ENCODE measurements at places on chromosomes 2 and 18.

DNA sequence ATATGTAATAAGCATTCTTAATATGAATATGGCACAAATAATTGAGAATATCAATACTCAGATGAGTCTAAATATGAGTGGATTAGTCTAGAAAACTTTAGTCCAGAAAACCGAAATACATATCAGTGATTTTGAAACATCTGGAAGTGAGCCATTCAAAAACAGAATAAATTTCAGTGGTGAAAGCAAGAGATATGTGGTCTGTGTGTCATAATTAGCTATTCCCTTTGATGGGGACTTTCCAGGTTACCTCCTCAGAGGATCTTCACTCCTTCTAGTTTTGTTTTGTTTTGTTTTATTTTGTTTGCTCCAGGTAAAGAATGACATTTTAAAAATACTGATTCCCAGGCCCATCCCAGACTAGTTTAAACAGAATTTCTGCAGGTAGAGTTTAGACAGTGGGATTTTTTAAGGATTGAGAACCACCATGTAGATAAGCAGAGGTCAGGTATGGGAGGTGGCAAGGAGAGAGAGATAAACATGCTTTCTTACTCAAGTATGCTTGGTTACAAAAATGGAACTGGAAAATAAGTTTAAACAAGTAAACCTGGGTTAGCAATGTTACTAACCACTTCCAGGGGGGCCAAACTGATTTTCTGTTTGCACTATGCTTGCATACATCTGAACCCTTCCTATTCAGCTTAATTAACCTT is 70.7 kb downstream of the NABP1 start:
- no peak for DNase-seq

DNA sequence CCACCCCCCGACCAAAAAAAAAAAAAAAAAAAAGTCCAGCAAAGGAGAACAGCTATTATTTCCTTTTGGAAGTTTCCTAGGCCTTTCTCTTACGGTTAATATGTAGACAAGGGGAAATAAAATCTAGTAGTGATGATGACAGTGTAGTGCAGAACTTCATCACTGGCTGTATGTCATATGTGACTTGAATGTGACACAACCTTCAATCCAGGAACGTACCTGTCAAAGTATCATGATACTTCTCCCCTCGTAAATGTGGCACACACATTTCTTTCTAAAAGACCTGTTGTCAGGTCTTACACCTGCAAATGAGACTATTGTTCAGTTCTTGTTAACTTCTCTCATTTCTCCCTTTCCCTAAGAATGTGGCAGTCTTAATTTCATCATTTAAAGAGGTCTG is 173.5 kb downstream of the PRPF40A start:
- no peak for DNase-seq

GRCh38 chr18:74937291-74937690 is 271.6 kb downstream of the PTGR3 start:
- DNase-seq: no peak

DNA sequence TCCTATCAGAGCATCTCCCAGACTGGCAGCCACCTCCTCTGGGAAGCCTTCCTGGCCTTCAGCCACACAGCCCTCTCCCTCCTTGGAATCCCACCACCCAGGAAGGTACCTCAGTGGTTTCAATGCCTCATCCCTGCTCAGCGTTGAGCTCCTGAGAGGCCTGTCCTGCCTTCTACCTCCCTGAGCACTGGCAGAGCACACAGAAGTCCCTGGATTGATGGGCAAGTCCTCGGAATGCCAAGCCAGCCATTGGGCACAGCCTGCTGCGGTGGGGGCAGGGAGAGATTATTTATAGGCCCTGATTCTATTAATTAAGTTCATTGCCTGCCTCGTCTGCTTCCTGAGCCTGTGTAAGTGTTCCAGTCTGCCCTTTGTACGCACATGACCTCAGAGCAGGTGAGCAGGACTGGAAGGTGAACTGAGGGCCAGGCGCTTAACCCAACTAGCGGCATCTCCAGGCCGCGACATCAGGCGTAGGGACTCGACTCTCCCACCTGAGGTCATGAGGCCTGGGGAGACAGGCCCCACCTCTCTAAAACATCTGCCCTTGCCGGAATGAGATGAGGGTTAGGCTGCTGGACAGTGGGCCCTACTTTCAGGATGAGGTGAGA is 63.4 kb downstream of the SMAD7 start:
- no peak for DNase-seq

DNA sequence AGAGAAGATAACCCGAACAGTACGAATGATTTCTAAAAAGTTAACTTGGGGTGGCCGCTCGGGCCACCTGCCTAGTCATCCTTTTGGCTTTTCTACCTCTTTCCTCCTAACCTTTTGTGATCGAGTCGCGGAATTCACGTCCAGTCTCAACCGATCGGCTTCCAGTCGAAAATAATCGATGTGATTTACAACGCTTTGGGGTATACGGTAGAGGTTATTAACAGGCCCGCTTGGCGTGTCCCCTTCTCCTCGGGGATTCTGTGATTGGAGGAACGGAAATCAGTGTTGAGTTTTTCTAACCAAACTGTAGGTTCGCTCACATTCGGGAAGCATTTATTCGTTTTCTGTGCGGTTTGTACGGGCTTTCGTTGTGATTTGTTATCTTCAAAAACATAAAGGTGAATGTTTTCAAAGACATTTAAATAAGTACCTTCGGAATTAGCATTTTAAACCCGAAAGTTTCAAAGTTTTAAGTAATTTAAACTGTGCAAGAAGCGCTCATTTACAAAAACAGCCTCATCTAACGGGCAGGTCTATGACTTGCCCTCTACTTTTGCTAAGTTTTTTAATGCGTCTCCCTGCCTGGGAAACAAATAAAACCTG is 588 bp upstream of the FOXI3 start:
- DNase-seq: no peak

DNA sequence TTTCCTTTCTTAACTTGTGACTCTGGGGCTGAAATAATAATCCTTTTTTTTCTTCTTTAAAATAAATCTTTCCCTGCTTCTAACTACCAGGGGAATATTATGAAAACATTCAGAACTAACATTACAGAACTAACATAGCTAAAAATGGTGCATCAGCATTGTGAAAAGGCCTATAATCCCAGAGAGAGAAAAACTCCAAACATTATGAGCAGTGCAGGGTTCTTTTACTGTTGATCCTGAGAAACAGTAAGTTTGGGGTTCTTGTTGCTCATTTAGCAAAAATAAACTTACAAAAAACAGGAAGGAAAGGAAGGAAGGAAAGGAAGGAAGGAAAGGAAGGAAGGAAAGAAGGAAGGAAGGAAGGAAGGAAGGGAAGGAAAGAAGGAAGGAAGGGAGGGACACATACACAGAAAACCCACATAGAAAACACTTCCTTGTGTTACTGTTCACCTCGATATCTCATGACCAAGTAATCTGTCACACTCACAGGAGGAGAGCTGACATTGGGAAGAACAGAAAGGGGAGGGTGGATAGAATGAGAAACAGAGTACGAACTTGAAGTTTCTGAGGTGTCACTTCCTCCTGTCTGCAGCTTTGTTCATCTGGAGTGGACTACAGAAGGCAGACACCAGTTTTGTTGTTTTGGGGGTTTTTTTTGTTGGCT is 18.4 kb upstream of the PIK3C3 start:
- DNase-seq: no peak

- DNase-seq: no peak
Observed at GRCh38 chr2:152814475-152815030, 96.1 kb downstream of the ARL6IP6 start.

GRCh38 chr2:65514555-65515195 is 82.3 kb upstream of the SPRED2 start:
- DNase-seq: no peak

GRCh38 chr2:225008935-225009334 is 33.3 kb downstream of the DOCK10 start:
- DNase-seq: no peak

DNA sequence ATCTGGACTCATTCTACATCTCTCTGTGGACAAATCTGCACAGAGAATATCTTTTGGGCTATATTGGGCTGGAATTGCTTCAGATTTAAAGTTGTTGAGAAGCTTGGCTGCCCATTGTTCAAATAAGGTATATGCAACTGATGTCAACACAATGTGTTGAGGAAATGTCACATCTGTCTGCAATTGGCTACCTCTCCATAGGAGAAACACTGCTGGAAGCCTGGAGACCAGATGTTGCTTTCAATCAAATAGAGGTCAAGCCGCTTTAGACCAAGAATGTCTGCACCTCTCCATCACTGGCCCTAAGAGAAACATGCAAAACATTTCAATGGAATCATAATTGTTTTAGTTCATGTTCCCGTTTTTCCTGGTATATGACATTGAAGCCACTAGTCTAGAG is 720.2 kb downstream of the SLC4A3 start:
- no peak for DNase-seq

DNA sequence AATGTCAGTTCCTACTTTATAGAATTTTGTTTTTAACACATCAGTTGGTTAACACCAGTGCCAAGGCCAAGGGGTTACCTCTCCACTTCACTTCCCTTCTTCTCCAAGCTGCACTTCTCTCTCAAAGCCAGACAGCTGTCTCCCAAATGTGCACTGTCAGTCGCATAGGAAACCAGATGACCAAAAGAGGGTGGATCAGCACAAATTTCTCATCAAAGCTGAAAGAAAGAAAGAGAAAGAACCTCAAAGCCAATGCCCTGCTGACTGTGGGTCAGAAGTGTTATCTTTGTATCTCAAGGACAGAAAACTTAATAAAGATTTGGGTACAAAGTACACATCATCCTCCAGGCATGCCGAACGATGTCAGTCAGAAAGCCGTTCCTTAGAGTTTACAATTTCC is 32.2 kb downstream of the SPATS2L start:
- no peak for DNase-seq

- DNase-seq: no peak
Observed at GRCh38 chr2:238158018-238158508, 707 bp upstream of the ERFE start.

GRCh38 chr2:48219234-48219554 is 310.8 kb upstream of the STON1 start:
- no peak for DNase-seq

Measured in AG09309 (cell line).